Naive thymus-derived CD4-positive, alpha-beta T cell (primary cell): ENCODE measurements at places on chromosomes 2 and 18. TPM values are rescaled to one million over a fixed set of nuclear protein-coding genes. Genes with fewer than 3 reads are reported as not detected.

The CELF4 gene
- total RNA-seq, result not detected

The C2orf15 gene
- total RNA-seq, result 3.8 TPM

GRCh38 chr2:224191465-224191864, 152.4 kb upstream of the SERPINE2 start:
- H3K4me3 ChIP-seq, result no peak overlapping the region
- no peak overlapping the region for H3K27ac ChIP-seq
- H3K36me3 ChIP-seq, result no peaks in the 10 kb centered on the region
- DNase-seq, result no peak

DNA sequence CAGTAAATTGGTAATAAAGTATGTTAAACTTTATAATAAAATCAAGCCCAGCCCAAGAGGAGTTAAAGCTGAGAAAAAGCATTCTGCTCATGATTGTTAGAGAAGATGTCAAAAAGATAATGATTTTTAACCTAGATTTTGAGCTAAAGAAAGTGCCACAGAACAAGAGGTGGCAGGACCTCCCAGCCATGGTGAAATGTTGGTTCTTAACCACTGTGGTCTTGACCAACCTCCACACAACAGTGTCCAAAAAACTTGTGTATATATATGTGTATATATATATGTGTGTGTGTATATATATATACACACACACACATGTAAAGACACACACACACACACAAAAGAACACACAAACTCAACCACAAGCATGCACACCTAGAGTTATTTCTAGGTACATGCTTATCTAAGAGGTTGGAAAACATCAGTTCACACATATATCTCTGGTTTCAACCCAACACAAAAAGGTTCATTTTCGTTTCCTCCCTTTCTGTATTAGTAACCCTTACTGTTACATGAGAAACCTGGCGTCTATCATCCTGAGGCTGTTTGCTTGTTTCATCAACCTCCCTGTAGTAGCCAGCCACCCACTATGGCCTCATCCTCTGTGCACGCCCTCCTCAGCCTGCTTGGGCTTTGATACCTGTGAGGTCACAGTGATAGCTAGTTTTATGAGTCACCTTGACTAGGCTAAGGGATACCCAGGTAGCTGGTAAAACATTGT, 631.8 kb upstream of the ID2 start:
- no peaks in the 10 kb centered on the region for H3K36me3 ChIP-seq
- no peaks in the 10 kb centered on the region for H3K4me1 ChIP-seq
- H3K27me3 ChIP-seq, result no peaks in the 10 kb centered on the region
- no peak overlapping the region for H3K27ac ChIP-seq

DNA sequence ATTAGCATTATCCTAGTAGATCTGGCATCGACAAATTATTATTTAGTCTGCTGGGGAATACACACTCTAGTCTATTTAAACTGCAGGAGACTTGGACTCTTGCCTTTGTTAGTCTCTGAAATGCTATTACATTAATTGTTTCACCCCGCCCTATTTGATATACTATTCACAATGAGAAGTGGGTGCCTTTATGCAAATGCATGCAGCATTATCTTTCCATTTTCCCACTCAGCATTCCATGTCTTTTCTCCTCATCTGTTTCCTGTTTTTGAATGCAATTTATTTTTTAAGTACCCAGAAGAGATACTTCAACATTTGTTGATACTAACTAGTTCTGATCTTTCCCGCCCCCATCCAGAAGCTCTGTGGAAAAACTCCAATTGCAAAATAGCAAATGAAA, 395.3 kb upstream of the NXPH2 start:
- no peaks in the 10 kb centered on the region for H3K4me1 ChIP-seq
- no peak overlapping the region for H3K27ac ChIP-seq
- H3K4me3 ChIP-seq, result no peak overlapping the region

GRCh38 chr2:37344453-37345361, at the start of gene QPCT:
QPCT (plus strand) TSS chr2:37344630; CDS start chr2:37344732, 102 bp downstream.
- peaks cover 6% of the 10 kb centered on the region for H3K4me1 ChIP-seq
- no peaks in the 10 kb centered on the region for H3K27me3 ChIP-seq
- peak within 1 kb of the TSS; percentile 57 for H3K4me3 ChIP-seq
- no peak within 1 kb of the TSS for H3K27ac ChIP-seq
- DNase-seq, result peak; percentile 44

DNA sequence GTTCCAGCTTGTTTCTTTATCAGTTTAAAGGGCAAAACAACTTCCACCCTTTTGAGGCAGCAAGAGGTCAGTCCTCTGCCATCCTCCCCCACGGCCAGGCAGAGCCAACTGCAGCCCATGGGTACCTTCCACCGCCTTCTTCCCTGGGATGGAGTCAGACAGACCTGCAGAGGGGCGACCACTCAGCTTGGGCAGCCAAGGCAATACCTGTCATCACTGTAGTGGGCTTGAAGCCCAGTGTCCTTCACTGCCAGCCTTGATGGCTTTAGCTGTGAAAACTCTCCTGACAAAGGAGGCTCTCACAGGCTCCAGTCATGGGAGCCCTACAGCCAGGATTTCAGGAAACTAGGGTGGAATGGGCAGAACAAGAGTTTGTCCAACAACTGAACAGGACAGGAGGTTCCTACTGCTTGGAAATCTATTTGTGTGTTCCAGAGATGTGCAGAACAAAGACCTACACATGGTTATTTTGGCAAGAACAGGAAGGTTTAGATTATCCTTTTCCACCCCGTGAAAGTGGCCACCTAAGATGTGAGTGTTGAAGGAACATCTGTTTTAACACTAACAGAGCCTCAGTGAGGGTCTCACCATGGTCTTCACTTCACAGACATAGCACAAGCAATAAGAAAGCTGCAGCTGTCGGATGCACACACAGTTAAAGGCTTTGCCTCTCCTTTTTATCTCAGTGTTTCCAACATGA, 93.9 kb upstream of the RMDN2 start:
- no peaks in the 10 kb centered on the region for H3K27me3 ChIP-seq
- DNase-seq, result no peak
- H3K4me3 ChIP-seq, result no peak overlapping the region
- no peaks in the 10 kb centered on the region for H3K36me3 ChIP-seq

- H3K27me3 ChIP-seq, result no peaks in the 10 kb centered on the region
- no peaks in the 10 kb centered on the region for H3K4me1 ChIP-seq
- H3K4me3 ChIP-seq, result no peak overlapping the region
- peaks cover 14% of the 10 kb centered on the region for H3K36me3 ChIP-seq
- DNase-seq, result no peak
Measured at GRCh38 chr2:170965446-170966225, 36.6 kb downstream of the GORASP2 start.

- no peaks in the 10 kb centered on the region for H3K27me3 ChIP-seq
- no peak overlapping the region for H3K27ac ChIP-seq
- no peak overlapping the region for H3K4me3 ChIP-seq
- DNase-seq, result no peak
Measured at GRCh38 chr2:167017021-167017420, 128.7 kb downstream of the XIRP2 start.

DNA sequence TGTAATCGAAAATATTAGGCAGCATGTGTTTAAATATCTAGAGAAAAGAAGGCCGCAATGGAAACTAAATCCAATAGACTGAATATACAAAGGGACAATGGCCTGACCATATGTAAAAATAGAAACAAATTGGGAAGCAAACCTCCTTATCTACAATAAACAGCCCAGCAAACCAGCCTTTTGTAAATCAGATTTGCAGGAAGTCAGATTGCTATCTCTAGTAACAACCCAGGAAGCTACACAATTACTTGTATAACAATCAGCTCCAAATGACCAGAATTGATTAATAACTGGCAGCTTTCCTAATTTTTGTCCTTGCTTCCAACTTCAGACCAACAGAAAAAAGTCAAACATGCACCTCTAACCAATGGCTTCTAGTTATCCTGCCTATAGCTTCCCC, 860.0 kb downstream of the CPS1 start:
- no peaks in the 10 kb centered on the region for H3K4me1 ChIP-seq
- no peaks in the 10 kb centered on the region for H3K36me3 ChIP-seq
- DNase-seq, result no peak

GRCh38 chr2:7288484-7288883, 371.3 kb downstream of the RNF144A start:
- DNase-seq, result no peak
- H3K27me3 ChIP-seq, result no peaks in the 10 kb centered on the region
